ENCODE measurements at places on chromosomes 7 and 10.

GRCh38 chr10:61153771-61154170, 209.8 kb upstream of the RHOBTB1 start:
- DNase-seq, result no peak

DNA sequence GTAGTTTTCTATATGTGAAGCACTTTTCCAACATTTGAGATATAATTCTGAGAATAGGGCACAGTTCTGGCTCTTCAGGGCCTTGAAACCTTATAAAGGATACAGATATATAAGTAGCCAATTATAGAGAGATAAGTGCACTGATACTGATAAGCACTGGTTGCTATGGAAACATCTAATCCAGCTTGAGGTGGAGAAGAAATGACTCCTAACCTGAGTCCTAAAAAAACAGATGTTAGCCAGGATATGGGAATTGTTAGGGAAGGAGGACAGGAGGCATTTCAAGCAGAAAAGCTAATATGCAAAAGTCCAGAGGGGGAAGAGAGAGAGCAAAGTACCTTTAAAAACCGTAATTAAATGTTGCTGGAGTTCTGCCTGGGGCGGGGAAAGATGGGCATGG, 30.8 kb downstream of the STRIP2 start:
- DNase-seq, result no peak

DNA sequence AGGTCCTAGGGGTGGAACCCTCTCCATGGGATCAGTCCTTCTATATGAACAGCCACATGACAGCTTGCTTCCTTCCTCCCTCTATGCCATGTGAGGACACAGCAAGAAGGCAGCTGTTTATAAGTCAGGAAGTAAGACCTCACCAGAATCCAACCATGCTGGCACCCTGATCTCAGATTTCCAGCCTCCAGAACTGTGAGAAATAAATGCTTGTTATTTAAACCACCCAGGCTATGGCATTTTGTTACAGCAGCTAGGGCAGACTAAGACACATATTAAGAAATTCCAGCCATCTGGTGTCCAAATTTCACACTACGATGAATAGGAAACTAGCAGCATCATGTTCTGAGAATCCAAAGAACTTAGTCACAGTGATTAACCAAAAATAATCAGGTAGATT, 140.1 kb downstream of the ZFAND4 start:
- peak; percentile 9 for DNase-seq

DNA sequence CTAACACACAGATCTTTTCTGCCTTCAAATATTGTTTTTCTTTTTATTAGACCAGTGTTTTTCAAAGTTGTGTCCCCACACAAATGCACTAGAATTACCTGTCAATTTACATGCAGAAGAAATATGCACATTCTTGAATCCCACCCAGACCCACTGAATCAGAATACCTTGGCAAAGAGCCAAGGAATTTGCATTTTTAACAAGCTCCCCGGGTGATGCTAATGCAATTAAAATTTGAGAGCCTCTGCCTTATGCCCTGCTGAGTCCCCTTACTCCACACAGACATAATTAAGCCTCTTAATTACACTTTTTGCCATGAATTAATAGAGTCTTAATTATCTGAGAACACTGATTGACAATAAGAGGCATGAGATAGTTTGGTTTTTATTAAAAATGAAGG, 201.2 kb upstream of the GRB10 start:
- no peak for DNase-seq

DNA sequence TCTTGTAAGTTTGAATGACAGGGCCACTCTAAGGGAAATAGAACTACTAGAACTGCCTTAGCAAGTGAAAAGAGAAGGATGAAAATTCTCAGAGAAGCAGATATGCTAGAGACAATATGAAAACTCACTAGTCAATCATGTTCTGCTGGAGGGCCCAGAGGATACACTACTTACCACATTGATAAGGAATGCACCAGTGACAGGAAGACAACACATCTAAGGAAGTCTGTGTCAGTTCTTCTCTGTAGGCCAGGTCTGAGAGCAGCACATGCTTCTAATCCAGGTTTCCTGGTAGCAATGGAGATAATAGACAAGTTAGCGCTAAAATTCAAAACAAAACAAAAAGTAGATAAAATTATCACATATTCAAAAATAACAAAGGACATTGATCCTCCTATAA, 235.2 kb upstream of the AKR1E2 start:
- DNase-seq, result no peak

DNA sequence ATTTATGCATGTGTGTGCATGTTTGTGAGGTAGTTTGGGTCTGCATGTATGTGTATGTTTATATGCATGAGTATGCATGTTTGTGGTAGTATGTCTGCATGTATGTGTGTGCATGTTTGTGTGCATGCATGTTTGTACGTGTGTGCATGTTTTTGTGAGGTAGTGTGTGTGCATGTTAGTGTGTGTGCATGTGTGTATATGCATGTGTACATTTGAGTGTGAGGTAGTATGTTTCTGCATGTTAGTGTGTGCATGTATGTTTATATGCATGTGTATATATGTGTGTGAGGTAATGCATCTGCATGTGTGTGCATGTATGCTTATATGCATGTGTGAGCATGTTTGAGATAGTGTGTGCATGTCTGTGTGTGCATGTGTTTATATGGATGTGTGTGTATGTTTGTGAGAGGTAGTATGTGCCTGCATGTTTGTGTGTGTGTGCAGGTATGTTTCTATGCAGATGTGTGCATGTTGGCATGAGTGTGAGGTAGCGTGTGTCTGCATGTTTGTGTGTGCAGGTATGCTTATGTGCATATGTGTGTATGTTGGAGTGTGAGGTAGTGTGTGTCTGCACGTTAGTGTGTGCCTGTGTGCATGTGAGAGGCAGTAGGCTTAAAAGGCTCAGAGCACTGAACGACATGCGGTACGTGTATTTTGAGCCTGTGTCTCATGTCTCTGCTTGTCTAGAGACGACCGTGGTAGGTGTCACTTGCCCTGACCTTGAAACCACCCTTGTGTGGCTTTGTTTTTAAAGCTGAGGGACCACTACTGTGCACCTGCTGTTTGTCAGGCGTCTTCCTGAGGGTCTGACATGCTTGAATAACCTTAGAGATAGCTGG, 43.7 kb downstream of the PFKP start:
- DNase-seq, result no peak

DNA sequence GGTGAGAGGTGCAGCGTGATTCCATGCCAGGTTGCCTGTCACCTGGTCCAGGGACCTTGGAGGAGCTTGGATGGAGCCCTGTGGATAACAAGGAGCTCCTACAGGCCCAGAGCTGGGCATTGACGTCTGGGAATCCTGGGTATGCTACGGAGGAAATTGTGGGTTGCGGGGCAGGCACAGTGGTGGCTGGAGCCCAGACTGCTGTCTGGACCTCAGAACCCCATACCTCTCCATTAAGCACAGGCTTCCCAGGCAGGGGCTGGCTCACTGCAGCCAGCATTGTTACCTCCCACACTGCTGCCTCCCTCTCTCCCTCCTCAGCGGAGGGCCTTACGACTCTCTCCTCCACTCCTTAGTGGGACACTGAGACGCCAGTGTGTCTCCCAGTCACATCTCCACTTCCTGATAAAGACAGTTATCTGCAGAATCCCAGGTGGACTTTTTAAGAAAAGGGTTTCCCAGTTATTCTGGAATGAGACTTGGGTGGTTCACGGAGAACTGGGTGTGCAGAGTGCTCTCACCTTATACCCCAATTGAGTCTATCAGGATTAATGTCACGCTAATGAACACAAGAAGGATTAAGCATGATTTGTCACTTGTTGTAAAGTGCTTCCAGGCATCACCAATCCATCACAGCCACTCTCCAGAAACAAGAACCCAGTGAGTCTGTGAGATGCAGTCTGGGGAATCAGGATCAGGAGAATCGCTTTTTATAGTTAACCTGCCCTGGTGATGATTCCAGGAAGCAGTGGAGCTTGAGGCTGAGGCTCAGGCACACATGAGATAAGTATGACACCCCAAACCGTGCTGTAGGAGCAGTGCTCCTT, 309.4 kb downstream of the RPS24 start:
- no peak for DNase-seq

- DNase-seq, result no peak
These were observed 19.9 kb upstream of the ZEB1 start for GRCh38 chr10:31299119-31299518.

DNA sequence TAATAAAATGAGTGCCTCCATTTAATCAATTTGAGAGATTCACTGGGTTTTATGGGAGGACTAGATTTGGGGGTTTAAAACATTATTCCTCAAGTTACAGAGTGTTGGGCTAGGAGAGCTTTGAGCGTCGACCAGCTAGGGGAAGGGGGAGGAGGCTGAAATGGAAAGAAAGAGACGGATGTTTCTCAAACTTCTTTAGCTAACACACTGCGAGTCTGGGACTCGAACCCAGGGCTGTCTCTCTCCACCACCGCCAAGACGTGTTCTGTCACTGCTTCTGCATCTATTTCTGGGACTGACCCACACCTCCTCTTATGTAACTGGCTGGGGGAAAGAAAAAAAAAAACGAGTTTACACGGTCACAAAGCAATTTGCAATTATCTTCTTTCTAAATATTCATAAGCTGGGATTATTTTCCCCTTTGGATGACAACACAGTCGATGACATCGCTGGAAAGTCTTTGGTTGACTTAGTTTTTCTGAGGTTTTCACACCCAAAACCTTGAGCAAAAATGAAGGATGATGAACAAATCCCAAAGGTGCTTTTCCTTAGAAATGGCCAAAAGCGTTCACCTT, 27.2 kb downstream of the CHST15 start:
- DNase-seq, result peak; percentile 93

DNA sequence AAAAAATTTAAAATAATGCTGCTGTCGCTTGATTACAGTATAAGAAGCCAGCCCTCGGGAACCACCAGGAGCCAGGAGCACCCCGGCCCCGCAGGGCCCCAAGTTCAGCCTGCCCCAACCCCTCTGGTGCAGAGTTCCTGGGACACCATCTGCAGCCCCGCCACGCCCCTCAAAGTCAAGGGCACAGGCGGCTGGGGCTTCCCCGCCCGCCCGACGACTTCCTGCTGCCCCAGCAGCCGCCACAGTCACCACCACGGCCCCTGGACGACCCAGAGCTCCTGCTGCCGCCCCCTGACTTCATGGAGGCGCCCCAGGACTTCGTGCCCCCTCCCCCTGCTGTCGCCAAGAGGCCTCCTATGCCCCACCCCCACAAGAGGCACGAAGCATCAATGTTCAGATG, 103.6 kb upstream of the PDSS1 start:
- DNase-seq, result no peak

GRCh38 chr10:105681051-105681450, 1040.0 kb downstream of the SORCS3 start:
- no peak for DNase-seq

DNA sequence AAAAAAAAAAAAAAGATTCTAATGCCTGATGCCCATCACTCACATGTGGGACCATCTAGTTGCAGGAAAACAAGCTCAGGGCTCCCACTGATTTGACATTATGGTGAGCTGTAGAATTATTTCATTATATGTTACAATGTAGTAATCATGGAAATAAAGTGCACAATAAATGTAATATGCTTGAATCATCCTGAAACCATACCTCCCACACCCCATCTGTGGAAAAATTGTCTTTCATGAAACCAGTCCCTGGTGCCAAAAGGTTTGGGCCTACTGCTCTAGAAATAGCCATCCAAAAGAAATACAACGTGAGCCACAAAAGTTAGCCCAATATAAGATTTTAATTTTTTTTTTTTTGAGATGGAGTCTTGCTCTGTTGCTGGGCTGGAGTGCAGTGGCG, 265.1 kb downstream of the PRPF18 start:
- peak; percentile 30 for DNase-seq

DNA sequence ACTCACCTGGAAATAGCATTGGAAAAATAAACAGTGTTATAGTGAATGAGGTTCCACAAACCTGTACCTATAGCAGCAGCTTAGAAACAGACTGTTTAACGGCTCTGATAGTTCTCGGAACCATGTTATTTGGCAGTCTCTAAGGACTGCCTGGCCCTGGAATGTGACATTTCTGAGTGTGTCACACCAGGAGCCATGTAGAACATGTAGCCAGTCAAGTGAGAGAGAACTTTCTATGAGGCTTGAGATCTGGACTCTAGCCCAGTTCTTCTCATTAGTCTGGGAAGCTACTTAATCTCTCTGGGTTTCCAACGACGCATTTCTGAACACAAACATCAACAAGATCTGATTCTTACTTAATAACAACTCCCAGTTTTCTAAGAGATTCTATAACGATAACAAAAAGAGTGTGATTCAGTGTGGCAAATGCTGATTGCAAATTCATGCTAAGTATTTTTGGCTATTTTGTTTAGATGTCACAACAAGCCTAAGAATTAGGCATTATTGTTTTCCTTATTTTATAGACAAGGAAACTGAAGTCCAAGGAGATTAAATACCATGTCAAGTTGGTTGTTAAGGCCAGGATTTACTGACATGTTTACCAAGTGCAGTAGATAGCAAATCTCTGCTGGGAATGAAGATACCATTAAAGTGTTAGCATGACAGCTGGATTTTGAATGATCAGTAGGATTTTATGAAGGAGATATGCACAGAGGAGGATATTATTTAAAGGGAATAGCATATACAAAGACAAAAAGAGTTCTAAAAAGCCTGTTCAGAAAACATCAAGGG, 47.2 kb downstream of the APBB1IP start:
- DNase-seq, result no peak

GRCh38 chr10:104521901-104522694, 119.0 kb upstream of the SORCS3 start:
- no peak for DNase-seq

DNA sequence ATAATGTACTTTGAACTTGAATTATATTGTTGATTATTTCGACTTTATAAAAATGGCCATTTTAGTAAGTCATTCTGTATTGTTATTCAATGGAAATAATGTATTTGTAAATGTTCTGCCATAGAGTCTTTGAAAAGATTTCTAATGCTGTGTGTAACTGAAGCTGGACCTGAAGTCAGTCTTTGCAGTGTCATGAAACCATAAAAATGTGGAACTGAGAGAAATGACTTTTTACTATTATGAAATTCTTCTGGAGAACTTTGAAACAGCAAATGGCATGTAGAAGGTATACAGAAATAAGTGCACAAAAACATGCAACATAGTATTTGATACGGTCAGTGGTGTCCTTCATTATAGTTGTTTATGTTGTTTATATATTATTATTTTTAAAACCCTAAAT, 59.7 kb upstream of the ADRA2A start:
- DNase-seq, result peak; percentile 86

GRCh38 chr10:113021268-113022040, 71.4 kb downstream of the TCF7L2 start:
- DNase-seq, result peak; percentile 11

- DNase-seq, result no peak
These were observed 189.4 kb downstream of the ELFN1 start for GRCh38 chr7:1859266-1860035.

GRCh38 chr10:78336402-78336791, 302.7 kb downstream of the RPS24 start:
- DNase-seq, result no peak

GRCh38 chr10:10778959-10779358, 238.7 kb upstream of the CELF2 start:
- DNase-seq, result no peak

DNA sequence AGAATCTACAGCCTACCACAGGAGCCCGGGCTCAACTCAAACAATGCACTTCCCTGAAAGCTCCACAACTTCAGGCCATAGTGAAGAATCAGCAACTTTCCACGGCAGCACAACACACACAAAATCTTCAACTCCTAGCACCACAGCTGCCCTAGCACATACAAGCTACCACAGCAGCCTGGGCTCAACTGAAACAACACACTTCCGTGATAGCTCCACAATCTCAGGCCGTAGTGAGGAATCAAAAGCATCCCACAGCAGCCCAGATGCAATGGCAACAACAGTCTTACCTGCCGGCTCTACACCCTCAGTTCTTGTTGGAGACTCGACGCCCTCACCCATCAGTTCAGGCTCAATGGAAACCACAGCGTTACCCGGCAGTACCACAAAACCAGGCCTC, 22.3 kb downstream of the MUC12 start:
- DNase-seq, result no peak
